ENCODE measurements at places on chromosomes 16 and 17.

- DNase-seq: no peak
Observed at GRCh38 chr17:4658478-4659305, 17.2 kb upstream of the ALOX15 start.

GRCh38 chr17:27576477-27577083 is 54.4 kb upstream of the LGALS9 start:
- DNase-seq: no peak

- DNase-seq: no peak
Observed at GRCh38 chr17:3510090-3510489, 34.3 kb downstream of the ASPA start.

DNA sequence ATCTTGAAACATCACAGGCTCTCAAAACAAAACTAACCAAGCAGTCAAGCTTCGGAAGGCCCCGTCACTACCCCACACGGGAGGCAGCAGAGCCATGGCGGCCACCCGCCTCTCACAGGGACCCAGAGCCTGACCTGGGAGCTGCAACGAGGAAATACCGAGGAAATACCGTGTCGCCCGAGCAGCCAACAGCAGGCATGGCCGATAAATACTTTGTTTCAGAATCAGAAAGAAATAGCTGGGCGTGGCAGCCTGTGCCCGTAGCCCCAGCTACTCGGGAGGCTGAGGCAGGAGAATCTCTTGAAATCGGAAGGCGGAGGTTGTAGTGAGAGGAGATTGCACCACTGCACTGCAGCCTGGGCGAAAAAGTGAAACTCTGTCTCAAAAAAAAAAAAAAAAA is 6.9 kb downstream of the LMF1 start:
- DNase-seq: no peak
